ENCODE measurements at places on chromosomes 1 and 21.

DNA sequence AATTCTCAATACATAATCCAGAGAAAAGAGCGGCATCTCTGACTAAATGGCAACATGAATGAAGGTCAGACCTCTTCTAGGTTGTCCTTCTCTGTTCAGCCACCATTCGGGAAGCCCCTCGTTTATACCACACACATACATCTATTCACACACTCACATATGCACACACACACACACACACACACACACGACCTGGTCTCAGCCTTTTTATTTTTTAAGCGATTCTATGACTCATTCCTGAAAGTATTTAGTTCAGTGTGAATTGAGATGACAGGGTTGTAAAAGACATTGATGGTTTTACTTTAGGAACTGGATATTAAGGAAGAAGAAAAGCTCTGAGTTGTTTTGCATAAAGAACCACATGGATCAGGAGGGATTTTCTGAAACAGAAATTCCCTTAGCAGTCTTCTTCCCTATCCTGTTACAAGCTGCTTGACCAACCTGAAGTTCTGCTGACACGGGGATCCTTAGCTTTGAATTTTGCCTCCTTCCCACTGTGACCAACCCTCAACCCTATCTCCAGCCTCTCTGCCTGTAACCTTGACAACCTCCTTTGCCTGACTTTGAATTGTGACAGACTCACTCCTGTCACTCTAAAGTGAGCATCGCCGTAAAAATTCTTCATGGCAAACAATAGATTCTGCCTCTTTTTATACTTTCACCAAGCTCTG lies 383.1 kb upstream of the ESRRG start:
- no peaks in the 10 kb centered on the region for H3K27me3 ChIP-seq
- no peaks in the 10 kb centered on the region for H3K36me3 ChIP-seq
- H3K4me1 ChIP-seq = no peaks in the 10 kb centered on the region
- no peak overlapping the region for H3K4me3 ChIP-seq

- H3K4me1 ChIP-seq = no peaks in the 10 kb centered on the region
- H3K27me3 ChIP-seq = no peaks in the 10 kb centered on the region
- no peaks in the 10 kb centered on the region for H3K36me3 ChIP-seq
- no peak for DNase-seq
These were observed 18.1 kb upstream of the AVPR1B start for GRCh38 chr1:206135248-206135647.

- no peak overlapping the region for H3K4me3 ChIP-seq
- no peak overlapping the region for H3K27ac ChIP-seq
- peaks cover 11% of the 10 kb centered on the region for H3K36me3 ChIP-seq
These were observed 862.0 kb upstream of the NEGR1 start for GRCh38 chr1:73144311-73144710.

- H3K4me3 ChIP-seq = peak overlapping the region; percentile 76
- peak overlapping the region; percentile 46 for H3K27ac ChIP-seq
- H3K27me3 ChIP-seq = no peaks in the 10 kb centered on the region
- peak; percentile 54 for DNase-seq
These were observed 707 bp upstream of the KLHL21 start for GRCh38 chr1:6603238-6603914.

- 0 out of 2 replicates have a peak, but pooled peaks cover 3% of the 10 kb centered on the region for H3K4me1 ChIP-seq
- H3K4me3 ChIP-seq = no peak overlapping the region
- no peak for DNase-seq
- H3K27me3 ChIP-seq = no peaks in the 10 kb centered on the region
- no peak overlapping the region for H3K27ac ChIP-seq
These were observed 13.2 kb downstream of the NAV1 start for GRCh38 chr1:201551877-201552731.

Data from H9 (cell line).